Mammary epithelial cell (primary cell): ENCODE measurements at places on chromosomes 16 and 17.

- no peak for DNase-seq
Observed at GRCh38 chr17:9218064-9218635, 196.8 kb downstream of the NTN1 start.

DNA sequence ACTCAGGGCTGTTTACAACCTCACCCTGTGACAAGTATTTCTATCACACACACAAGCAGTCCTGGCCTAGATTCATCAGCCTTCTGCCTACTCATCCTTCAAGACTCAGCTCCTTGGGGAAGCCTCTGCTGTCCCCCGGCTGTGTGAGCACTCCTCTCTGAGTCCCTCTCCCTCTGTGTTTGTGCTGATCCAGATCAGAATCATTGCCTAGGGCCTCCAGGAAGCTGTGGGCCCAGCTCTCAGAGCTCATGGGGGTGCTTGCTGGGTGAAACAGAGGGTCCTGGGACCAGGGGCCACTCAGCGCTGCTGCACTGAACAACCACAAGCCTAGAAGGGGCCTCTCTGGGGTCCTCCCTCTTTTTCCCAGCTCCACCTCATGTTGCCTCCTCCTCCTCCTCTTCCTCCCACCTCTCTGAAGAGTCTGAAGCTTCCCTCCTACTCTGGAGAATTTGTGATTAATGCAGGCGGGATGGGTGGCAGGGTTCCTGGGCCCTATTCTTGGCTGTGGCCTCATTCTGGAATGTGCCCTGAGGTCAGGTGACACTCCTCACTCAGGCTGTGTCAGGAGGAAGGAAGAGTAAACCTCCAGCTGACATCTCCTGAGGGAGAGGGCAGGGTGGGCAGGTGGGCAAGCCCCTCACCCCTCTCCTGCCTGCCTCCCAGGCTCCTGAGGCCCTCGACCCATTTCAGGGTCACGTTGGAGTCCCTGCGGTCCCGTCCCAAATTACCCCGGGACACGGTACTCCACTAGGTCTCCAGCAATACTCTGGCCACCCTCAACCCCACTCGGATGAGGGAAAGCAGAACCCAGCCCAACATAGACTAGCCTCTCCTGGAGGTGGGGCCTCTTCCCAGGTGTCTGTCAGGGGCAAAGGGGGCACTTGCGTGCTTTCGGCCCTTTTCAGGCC, 10.1 kb downstream of the WFIKKN2 start:
- DNase-seq = peak; percentile 29

DNA sequence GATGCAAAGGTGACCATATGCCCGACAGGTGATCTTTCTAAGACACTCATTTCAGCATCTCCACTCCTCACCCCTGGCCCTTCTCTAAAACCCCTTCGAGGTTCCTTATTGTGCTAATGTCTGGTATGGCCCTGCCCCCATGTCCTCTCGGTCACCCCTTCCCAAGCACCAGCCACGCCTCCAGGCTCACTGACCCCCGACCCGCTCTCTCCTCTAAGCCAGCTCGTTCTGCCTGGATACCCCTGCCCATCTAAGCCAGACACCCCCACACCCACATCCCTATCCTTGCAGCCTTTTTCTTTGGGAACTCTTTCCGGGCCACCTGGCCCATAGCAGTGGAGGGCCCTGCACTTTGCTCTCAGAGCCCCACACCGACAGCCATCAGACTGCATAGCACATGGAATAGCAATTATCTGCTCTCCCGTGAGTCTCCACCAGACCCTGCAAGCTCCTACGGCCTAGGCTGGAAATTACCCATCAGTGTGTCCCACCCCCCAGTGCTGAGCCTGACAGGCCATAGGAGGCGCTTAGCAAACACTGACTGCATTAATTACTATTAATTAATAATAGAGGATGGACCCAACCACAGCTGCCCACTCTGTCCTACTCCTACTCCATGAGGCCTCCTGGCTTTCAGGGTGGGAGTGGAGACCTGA, 176.7 kb downstream of the TMEM132E start:
- DNase-seq = no peak

GRCh38 chr16:74700438-74701225, at the start of gene MLKL:
TSS of gene MLKL (minus strand) at chr16:74700862. CDS start at chr16:74695757, 5,105 bp downstream.
- DNase-seq = peak; percentile 26

GRCh38 chr17:10357768-10358167, 15.0 kb downstream of the MYH13 start:
- DNase-seq = no peak

DNA sequence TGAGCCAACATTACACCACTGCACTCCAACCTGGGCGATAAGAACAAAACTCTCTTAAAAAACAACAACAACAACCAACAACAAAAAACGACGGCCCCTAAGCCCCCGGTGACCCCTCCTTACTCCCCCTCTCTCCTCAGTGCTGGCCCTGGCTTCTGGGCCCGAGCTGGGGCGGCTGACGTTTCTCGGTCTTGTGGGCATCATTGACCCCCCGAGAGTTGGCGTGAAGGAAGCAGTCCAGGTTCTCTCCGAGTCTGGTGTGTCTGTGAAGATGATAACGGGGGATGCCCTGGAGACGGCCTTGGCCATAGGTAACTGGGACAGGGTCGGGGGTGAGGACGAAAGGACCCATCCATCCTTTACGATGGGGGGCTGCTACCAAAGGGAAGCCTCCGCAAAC, 52.7 kb downstream of the MEAK7 start:
- DNase-seq = no peak

- DNase-seq = no peak
Observed at GRCh38 chr16:55906123-55906522, 30.9 kb upstream of the CES5A start.

- DNase-seq = peak; percentile 52
Observed at GRCh38 chr17:27975146-27976011, 67.1 kb upstream of the NLK start.

DNA sequence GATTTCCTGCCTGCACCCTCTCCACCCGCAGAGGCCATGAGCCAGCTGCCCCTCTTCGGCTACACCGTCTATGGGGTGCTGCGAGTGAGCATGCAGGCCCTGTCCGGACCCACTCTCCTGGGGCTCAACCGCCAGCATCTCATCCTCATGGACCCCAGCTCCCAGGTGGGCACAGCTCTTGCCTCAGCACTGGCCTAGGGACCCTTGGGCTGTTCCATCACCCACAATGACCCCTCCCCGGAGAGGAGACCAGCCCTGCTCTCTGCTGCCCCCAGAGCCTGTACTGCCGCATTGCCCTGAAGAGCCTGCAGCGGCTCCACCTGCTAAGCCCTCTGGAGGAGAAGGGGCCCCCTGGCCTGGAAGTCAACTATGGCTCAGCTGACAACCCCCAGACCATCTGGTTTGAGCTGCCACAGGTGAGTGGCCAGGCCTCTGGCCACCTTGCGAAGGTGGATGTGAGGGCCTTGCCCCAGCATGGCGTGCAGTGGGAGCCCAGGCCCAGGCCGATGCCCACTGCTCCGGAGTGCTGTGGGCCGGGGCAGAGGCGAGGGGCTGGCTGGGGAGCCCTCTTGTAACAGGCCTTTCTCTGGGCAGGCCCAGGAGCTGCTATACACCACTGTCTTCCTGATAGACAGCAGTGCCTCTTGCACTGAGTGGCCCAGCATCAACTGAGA, 7.3 kb upstream of the SMIM5 start:
- DNase-seq = no peak

- DNase-seq = no peak
Observed at GRCh38 chr17:21213638-21214014, 335 bp downstream of the TMEM11 start.

- no peak for DNase-seq
Observed at GRCh38 chr17:72865954-72866353, 226.5 kb downstream of the SLC39A11 start.

DNA sequence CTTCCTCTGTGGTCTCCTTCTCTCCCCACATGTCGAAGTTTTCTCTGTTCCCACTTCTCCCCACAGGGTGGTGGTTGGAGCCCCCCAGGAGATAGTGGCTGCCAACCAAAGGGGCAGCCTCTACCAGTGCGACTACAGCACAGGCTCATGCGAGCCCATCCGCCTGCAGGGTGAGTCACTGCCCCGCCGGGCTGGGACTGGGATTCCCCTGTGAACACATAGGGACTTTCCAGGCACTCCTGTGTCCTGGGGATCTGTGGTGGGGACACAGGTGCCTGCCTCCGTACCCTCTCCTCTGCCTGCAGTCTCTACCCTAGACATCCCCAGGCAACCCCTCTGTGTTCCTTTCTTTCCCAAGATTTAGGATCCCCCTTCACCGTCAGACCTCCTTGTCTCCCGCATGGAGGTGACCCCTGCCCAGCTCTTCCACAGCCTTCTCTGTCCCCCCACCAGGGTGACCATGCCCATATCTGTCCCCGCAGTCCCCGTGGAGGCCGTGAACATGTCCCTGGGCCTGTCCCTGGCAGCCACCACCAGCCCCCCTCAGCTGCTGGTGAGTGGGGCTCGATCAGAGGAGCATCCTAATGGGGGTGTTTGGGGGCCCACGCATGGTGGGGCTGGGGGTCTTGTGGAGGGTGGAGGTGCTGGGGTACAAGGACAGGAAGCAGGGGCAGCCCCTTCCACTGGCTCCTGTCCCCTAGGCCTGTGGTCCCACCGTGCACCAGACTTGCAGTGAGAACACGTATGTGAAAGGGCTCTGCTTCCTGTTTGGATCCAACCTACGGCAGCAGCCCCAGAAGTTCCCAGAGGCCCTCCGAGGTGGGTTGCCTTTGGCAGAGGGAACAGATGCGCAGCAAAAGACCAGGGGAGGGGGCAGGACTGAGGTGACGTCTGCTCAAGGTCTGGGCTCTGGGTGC, 5.8 kb downstream of the ITGAM start:
- DNase-seq = peak; percentile 90

- no peak for DNase-seq
Observed at GRCh38 chr16:79587897-79588296, 12.6 kb downstream of the MAF start.

- DNase-seq = no peak
Observed at GRCh38 chr17:73436954-73437353, 125.2 kb upstream of the CDC42EP4 start.

DNA sequence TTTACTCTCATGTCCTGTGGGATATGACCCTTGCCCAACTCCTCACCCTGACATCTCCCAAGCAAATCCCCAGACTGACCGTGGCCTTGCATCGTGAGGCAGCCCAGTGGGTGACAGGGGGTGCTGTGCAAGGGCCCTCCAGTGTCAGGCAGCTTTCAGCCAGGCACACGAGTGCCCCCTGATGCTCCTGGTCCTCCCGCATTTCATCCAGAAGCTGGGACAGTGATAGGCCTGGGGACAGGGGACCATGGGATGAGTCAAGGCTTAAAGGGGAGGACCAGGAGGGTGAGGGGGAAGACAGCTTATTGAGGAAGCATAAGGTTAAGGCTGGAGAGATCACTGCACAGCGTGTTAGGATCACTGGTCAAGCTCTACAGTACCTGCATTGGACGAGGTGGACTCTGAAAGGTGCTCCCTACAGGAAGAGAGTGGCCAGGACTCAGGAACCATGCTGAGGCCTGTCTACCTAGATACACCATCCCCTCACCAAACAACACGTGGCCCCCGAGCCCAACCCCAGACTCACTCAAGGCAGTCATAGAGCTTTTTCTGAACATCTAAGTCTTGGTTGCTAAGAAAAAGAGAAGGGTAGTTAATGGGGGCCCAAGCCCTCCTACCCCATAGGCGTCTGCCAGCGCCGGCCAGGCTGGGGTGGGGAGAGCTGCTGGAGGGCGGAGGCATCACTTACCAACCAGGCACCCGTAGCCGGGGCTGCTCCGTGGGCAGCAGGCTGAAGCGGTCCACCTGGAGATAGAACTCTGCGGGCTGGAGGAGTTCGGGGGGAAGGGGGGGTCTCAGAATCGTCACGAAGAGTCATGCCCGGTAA, 998 bp downstream of the ACD start:
- DNase-seq = no peak

DNA sequence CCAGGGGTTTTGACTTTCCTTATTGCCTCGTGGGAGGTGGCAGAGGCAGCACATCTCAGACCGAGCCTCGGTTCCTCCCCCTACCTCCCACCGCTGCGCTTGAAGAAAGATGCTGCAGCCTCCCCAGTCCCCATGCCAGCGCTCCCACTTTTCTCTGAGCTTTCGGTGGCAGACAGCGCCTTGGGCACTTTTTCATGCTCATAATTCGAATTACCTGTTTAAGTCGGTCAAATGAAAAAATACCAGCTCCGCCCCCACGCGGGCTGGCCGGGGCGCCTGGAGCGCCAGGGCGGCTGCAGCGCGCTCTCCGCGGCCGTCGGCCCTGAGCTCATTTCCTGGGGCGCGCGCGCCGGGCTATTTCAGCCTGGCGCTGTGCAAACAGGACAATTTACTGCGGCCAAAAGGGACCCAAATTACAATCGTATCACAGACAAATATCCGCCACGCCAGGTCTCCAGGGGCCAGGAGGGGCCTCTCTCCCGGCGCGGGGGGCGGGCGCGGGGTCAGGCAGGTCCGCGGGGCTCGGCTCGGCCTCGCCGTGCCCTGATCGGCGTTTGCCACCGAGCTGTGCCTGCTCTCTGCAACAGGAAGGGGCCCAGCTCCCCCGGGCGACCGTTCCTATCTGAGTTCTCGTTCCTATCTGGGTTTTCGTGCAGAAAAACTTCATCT, 45.0 kb downstream of the SOST start:
- peak; percentile 47 for DNase-seq

DNA sequence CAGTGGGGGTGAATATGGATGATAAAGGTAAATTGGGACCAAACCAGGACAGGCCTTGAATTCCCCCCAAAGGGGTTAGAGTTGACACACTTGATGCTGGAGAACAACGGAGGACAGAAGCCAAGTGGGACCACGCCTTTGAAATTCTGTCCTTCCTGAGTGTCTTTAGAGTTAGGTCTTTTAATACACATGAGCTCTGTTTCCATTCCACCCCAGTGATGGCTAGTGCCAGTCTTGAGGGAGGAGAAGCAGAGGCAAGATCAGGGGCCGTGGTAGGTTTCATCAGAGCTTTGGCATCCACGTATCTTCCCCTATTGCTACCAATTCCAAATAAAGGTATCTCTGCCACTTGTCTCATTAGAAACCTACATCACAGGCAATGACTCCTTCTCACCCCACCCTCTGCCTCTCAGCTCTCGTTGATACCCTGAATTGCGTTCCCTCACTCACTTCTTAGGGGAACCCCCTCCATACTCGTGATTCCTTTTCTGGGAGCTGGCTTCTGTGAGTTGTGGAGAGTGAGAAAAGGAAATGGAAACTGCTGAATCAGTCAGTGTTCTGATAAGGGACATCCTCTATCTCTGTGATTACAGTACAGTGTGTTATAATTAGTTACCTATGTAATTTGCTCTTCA, 2.4 kb upstream of the CCL3L1 start:
- no peak for DNase-seq

GRCh38 chr16:72262711-72263110, 90.8 kb upstream of the PMFBP1 start:
- no peak for DNase-seq

DNA sequence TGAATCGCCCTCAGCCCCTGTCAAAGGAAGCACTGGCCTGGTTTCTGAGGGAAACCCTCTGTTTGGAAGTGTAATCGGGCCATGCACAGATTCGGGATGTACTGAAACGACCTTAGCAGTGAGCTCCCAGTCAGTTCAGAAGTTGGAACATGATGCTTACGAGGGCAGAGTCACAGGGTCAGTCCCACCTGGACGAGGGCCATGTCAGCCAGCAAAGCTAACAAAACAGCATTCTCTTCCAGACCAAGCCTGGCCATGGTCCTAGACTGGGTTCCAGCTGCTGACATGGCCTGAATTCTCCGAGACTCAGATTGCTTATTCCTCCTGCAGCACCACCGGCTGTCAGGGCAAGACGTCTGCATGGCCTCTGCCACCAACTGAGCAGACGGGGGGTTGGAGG, 192.2 kb upstream of the WSCD1 start:
- no peak for DNase-seq

GRCh38 chr16:668519-669171, 713 bp downstream of the RHOT2 start:
- no peak for DNase-seq

GRCh38 chr16:29815032-29815721, 775 bp upstream of the PAGR1 start:
- DNase-seq = no peak

GRCh38 chr16:3695610-3696369, 21.5 kb downstream of the TRAP1 start:
- no peak for DNase-seq
